A549 treated with dexamethasone at 1 μM for 4 hours (cell line): ENCODE measurements at places on chromosomes 12 and 14. TPM values are rescaled to one million over a fixed set of nuclear protein-coding genes. Genes with fewer than 3 reads are reported as not detected.

The KRT81 gene
- total RNA-seq: 3,069 to 3,830 TPM (median 3,573 TPM) in 5 replicates

The LYZ gene
- total RNA-seq: 0.06 to 0.45 TPM (median 0.07 TPM) in 3 of 5 replicates, not detected in the others

The KRT83 gene
- total RNA-seq: 2.4 to 3.0 TPM (median 2.8 TPM) in 5 replicates

The HOXC6 gene
- 3.9 to 5.6 TPM (median 4.8 TPM) in 5 replicates for total RNA-seq
